ENCODE measurements at places on chromosomes 1 and 21.

DNA sequence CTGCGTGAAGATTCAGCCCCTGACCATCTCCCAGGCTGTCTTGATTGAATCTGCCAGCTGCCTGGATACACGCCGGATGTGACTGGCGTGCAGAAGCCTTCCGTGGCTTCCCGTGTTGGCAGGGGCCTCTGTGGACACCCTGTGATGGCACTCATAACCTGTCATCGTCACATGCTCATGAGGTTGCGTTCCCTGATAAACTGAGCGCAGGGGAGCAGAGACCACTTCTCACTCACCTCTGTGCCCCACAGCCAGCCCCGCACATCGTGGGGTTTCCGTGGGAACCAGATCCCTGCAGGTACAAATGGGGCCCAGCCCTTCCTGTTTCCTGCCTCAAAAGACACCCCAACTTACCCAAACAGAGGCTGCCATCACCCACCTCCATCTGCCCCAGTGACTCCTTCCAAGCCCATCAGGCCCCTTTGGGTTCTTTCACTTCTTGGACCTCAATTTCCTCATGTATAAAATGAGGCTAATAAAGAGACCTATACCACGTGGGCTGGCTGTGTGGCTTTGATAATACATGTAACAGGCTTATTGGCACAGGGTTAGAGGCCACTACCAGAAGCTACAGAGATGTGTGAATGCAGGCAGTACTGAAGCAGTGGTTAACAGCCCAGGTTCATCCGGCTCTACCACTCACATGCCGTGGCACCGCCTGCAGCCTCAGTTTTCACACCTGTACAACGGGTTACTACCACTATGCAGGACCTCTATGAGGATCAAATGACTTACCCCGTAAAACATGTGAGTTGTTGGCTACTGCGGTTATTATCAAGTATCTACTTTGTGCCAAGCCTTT, 23.6 kb downstream of the HTR6 start:
- no peak for DNase-seq

- DNase-seq, result no peak
Measured at GRCh38 chr1:110645821-110646735, 28.7 kb downstream of the KCNA3 start.

GRCh38 chr1:12616709-12617373, 1.2 kb downstream of the DHRS3 start:
- DNase-seq, result peak; percentile 59

- no peak for DNase-seq
Measured at GRCh38 chr1:109901524-109902145, 9.0 kb upstream of the CSF1 start.

GRCh38 chr1:41387667-41388091, 26.4 kb downstream of the FOXO6 start:
- peak; percentile 92 for DNase-seq

DNA sequence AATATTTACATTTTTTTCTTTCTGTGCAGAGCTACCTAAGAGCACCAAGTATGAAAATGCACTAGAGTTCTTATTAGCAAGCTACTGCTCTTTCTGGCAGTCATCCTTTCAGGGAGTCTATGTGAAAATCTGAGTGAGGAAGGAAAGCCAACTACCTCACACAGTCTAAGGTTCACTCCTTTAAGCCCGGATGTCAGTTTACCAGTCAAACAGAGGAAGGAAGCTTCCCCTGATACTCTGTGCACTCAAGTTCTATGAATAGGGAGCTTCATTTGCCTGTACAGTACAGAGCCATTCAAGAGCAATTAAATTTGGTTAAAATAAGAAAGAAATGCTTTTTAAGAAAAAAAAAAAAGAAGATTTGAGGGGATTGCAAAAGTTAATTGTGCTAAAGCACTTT, 6.9 kb downstream of the COL11A1 start:
- no peak for DNase-seq

- peak; percentile 47 for DNase-seq
Measured at GRCh38 chr1:11338284-11338924, 65.4 kb downstream of the UBIAD1 start.

- DNase-seq, result no peak
Measured at GRCh38 chr1:15989776-15990175, 13.9 kb upstream of the ZBTB17 start.

DNA sequence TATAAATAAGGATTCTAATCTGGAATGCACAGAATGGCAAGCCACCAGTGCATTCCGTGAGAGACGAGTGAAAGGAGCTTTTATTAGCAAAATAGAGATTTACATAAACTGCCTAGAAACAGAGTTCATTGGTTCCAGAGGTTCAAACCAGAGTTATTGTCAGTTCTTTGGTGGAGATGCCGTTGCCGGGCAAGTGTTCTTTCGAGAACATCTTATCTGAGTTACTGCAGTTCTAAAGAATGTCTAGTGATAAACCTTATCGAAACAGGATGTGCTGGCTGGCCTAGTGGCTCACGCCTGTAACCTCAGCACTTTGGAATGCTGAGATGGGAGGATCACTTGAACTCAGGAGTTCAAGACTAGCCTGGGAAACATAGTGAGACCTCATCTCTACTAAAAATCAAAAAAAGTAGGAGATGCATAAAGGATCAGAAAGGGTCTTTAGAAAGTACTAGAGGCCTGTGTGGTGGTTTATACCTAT, 19.9 kb upstream of the EVI5 start:
- DNase-seq, result peak; percentile 23

All from neural progenitor cell (in vitro differentiated cells).